DMS79 (cell line): ENCODE measurements at places on chromosomes 6 and 20.

GRCh38 chr6:127637830-127638409 is 60.9 kb downstream of the C6orf58 start:
- no peak for DNase-seq

- no peak for DNase-seq
These were observed 40.6 kb upstream of the REV3L start for GRCh38 chr6:111523484-111524167.

GRCh38 chr6:41560431-41561192 is 14.4 kb downstream of the FOXP4 start:
- no peak for DNase-seq

- no peak for DNase-seq
These were observed 67.3 kb downstream of the TRAM2 start for GRCh38 chr6:52509281-52510212.

DNA sequence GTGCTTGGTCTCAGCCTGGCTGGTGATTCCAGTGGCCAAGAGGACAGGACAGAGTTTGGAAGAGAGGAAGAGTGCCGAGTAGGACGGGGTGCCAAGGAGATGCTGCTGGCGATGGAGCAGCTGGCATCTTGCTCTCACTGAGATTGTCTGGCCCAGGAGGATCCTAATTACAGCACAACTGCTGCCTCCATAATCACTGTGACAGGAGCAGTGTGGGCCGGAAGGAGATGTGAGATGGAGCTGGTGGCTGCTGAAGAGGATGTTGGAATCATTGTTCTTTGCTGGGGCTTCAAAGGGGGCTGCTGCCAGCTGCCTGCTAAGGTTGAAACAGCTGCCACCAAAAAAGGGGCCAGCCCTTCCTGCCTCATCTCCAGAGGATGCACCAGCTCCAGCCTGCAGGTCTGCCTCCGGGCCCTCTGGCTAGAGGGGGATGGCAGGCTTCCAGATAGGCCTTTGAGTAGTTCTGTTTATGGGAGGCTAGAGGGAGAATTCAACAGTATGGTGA is 214.4 kb downstream of the RNF144B start:
- DNase-seq: peak; percentile 4

DNA sequence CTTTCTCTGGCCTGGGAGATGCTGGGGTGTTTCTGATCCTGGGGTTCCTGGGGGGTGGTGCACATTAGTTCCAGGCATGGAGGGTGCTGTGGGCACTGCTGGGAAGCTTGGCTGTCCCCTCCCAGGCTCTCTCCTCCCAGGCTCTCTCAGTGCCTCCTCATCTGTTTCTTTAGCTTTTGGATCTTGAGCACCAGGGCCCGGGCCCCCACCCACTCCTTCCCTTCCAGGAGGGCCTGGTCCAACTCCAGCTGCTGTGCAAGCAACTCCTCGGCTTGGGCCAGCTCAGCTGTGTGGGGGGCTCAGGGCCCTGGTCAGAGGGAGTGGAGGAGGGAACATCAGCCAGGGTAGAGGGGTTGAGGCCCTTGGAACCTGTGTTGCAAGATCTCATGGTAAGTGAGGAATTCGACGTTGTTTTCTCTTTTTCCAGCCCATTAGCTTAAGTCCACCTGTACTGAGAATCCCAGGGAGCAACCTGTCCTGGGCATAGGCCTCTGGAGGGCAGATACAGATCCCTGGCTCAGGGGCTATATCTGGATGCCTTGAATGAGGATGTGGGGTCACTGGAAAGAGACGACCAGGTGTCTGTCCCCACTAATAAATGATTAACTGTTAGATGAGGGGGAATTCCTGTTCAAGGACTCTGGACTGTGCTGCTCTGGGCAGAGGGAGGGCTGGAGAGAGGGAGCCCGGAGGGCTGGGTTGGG is 34.5 kb upstream of the HLA-A start:
- DNase-seq: no peak

- DNase-seq: no peak
These were observed 487.0 kb downstream of the CD109 start for GRCh38 chr6:74182992-74183391.

- peak; percentile 9 for DNase-seq
These were observed 41.1 kb upstream of the PTGIS start for GRCh38 chr20:49608752-49609670.

DNA sequence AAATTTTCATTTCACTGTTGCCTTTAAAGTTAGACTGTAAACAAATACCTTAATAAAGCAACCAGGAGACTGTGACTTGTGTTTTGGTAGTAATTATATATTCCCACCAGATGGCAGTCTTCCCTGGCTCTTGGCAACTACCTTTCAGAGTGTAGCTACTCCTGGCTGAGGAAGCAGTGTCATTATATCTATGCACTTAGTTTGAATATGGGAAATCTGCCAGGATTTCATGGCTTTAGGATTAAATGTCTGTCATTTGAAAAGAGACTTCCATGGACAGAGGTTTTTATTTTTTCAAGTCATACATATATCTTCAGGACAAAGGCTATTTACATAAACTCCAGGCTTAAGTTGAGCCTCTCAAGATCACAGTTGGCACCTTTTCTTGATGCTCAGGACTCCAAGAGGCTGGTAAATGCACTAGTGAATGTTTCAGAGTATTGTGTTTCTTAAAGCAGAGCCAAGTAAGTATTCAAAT is 160.1 kb downstream of the C6orf58 start:
- peak; percentile 37 for DNase-seq

DNA sequence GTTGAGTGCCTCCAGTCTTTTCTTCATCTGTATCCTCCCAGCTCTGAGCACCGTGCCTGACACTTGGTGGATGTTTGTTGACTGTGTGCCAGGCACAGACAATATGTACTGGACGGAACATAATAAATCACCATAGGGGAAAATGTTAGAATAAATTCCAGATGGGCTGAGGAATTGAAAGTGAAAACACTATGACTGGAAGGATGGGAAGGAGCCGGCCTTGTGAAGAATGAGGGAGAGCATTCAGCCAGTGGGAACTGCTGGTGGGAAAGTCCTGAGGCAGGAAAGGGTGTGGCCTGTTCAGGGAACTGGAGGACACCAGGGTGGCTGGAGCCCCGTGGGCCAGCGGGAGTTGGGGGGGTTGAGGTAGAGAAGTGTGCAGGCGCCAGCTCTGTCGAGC is 75.4 kb downstream of the MTHFD1L start:
- no peak for DNase-seq

DNA sequence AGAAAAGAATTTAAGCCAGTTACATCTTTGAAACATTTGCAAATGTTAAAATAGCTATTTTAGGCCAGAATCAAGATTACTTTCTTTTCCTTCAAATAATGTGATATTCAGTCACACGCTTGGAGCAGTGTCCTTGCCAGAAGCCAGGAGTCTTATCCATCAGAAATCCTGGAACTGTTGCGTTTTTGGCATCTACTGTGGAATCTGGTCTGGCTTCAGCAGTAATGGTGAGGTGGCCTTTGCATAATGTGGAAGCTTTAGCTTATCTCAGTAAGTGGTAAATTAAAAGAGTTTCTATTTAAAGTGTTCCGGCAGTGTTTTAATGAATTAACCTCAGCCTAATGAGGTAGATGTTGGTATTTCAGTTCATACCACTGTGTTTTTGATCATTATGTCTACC is 97.6 kb downstream of the FIG4 start:
- DNase-seq: no peak

DNA sequence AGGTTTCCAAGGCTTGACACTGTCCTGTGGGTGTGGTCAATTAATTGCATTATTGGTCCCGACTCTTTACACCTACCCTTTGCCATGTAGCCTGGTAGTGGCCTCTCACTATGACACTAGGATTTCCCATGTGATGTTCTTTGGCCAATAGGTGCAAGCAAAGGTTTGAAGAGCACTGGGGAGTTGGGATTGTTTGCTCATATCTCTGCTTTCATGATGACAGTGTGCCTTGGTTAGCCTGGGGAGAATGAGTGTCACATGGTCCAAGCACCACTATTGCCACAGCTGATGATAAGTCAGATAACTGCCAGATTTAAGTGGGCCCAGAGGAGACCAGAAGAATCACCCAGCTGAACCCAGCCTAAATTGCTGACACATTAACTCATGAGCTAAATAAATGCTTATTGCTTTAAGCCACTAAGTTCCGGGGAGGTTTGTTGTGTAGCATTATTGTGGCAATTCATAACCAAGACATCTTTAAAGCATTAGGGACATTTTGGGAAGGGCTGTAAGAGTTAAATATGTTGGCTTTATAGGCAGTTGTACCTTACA is 17.2 kb upstream of the SCP2D1 start:
- DNase-seq: no peak

- DNase-seq: no peak
These were observed 154.5 kb downstream of the OTOR start for GRCh38 chr20:16902662-16903061.

- no peak for DNase-seq
These were observed 37.2 kb downstream of the DAAM2 start for GRCh38 chr6:39829331-39829730.

DNA sequence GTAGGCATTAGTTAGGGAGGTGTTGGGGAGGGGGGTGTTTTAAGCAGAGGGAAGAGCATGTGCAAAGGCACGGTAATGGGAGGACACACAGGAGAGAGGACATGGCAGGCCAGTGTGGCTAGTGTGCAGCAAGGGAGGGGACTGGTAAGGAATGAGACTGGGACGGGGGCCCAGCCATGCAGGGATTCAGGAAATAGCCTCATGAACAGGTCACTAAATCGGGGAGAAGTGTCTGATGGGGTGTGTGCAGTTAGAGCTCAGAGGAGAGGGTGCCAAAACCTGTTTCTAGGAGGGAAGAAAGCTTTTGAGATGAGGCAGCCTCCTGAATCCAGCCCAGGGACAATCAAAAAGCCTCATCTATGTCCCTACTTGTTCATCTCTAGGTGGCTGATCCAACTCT is 7.5 kb downstream of the BPI start:
- no peak for DNase-seq

GRCh38 chr20:51953731-51954340 is 151.5 kb upstream of the SALL4 start:
- no peak for DNase-seq

GRCh38 chr6:36076178-36077063 is 48.8 kb downstream of the MAPK14 start:
- no peak for DNase-seq

DNA sequence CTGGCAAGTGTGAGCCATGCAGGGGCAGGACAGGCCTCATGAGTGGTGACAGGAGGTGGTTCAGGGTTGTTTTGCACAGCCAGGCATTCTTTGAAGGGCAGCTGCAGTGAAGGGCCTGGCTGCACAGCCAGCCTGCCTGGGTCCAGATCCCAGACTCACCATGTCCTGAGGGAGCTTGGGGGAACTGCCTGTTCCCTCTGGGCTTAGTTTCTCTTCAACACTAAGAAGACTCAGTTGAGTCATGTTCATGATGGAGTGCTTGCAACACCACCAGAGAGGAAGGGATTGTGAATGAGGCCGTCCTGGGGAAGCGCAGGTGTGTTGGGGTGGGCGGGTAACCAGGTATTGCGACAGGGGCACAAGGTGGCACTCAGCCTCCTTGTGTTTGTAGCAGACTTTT is 102.4 kb downstream of the CDH26 start:
- DNase-seq: no peak

GRCh38 chr6:31041372-31041974 is 31.2 kb downstream of the MUC22 start:
- DNase-seq: no peak

- DNase-seq: no peak
These were observed 18.3 kb downstream of the INSM1 start for GRCh38 chr20:20386192-20386591.

DNA sequence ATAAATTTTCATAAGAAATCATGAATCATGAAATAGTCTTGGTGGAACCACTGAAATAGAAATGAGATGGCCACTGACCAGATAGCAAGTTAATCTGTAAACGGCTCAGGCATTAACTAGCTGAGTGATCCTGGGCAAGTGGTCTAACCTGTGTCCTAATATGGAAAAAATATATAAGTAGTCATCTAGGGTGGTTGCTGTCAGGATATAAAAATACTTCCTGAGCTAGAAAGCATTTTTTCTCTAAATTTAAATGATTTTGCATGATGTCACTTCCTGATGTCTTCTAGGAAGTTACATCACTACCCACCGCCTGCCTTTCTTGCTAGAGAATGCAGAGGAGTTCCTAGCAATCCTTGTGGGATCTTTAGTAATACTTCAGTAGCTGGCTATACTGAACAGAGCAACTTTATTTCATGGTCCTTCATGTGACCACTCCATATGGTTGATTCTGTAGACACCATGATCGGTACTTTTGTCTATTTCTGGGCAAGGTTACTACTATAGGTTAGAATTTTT is 228.1 kb upstream of the CEP162 start:
- no peak for DNase-seq

GRCh38 chr6:121260651-121261102 is 73.6 kb downstream of the TBC1D32 start:
- DNase-seq: no peak

- no peak for DNase-seq
These were observed at the start of gene SEL1L2 for GRCh38 chr20:13990465-13990864. SEL1L2 (minus strand) TSS chr20:13990614; CDS start chr20:13990534, 80 bp downstream.

DNA sequence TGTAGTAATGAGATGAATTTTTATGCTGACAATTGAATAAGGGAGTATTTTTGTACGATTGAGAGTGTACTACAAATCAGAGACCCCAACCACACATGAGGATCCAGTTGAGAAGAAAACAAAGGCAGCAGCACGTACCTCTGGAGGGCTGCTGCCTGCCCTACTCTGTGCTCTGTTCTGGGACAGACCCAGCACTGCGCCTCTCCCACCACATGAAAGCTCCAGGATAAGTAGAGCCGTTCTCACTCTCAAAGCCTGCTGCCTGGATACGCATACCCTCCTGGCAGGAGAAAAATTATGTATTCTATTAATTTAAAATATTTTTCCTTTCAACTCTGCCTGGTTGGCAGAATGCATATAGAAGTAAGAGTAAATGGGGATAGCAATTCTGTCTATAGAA is 11.5 kb upstream of the TRAF3IP2 start:
- DNase-seq: no peak

DNA sequence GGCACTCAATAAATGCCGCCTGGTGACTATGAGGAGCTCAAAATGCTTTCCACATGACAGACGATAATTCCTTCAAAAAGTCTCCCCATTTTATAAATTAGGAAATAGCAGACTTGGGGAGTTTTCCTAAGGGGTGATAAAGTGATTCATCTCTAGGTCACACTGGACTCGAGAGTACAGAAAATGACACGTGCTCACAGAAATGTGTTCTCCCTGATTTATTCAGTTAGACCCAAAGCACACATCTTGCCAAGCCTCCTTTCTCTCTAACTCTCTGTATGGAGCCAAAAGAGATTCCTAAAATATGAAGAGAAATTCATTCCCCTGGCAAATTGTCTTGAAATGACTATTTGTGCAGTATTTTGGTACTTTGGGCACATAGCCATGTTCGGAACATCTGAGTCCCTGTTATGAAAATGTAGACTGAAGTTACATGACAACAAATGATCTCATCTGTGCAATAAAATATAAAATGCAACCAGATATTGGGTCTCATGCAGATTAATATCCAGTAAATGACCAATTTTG is 381.1 kb downstream of the TFAP2B start:
- DNase-seq: no peak

DNA sequence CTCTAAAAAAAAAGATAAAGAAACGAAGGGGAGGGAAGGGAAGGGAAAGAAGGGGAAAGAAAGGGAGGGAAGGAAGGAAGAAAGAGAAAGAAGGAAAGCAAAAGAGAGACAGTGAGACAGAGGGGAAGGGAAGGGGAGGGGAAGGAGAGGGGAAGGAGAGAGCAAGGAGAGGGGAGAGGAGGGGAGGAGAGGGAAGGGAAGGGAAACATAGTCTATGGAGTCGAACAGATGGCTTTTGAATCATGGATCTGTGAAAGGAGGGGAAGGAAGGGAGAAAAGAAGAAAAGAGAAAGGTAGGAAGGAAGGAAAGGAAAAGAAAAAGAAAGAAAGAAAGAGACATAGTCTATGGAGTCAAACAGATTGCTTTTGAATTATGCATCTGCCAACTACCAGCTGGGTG is 16.7 kb upstream of the NCOA6 start:
- no peak for DNase-seq

- DNase-seq: no peak
These were observed 83.6 kb upstream of the EXOC2 start for GRCh38 chr6:776528-776931.
